ENCODE measurements at places on chromosomes 1 and 21.

DNA sequence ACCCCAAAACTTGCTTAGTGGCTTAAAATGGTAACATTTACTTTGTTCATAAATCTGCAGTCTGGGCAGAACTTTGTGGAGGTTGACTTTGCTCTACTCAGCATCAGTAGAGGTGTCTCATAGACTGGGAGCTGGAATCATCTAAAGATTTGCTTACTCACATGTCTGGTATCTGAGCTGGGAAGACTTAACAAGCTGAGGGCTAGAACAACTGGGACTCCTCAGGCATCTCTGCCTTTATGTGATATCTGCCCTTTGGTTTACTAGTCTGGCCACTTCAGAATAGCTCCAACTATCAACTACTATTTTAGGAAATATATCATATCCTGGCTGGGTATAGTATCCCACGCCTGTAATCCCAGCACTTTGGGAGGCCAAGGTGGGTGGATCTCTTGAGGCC, 82.5 kb downstream of the C4BPA start:
- DNase-seq, result no peak

- DNase-seq, result no peak
These were observed 4.0 kb downstream of the USP24 start for GRCh38 chr1:55210990-55211801.

DNA sequence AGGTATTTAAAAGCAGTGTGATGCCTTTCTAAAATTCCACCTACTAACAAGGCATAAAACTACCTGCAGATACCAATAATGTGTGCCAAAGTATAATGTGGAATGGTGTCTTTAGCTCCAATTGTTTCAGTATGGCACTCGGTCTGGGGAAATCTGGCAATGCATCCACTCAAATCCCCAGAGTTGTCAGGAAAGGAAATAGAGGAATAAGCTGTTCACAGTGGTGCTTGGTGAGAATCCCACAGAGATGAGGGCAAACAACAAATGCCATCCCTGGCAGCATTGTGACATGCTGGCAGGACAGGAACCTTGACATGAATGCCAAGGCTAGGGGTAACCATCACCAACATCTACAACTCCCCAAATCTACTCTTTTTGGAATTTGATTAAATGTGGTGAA, 240.7 kb downstream of the BARHL2 start:
- DNase-seq, result no peak

DNA sequence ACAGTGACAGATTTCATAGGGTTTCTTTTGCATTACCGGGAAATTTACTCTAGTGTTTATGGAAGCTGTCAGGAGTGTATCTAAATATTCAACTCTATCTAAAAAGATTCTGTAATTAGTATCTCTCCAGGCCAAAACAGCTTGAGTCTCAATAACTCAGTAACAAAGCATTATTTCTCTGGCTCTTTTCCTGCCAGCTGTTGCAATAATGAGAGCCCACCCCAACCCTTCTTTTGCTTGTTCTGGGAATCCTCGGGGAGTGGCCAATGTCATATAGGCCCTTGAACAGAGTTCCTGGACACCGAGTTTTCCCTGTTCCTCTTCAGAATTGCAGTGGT, 120.1 kb upstream of the SGIP1 start:
- DNase-seq, result no peak

DNA sequence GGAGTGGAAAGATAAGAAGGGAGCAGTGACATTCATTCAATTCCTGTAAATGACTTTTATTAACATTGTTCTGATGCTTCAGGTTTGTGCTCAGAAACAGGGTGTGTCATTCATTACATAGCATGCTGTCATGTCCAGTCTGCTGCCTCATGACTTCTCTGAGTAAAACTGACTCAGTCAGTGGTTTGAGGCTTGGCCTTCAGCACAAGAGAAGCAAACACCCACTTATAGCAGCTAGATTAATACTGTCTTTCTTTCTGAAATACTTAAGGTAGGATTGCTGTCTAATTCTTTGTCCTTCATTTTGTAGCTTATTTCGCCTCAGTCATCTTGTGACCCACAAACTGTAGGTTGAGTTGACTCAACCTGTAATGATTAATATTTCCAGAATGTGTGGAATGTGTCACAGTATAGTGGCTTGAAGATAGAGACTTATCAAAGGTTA, 32.9 kb downstream of the RASAL2 start:
- no peak for DNase-seq

DNA sequence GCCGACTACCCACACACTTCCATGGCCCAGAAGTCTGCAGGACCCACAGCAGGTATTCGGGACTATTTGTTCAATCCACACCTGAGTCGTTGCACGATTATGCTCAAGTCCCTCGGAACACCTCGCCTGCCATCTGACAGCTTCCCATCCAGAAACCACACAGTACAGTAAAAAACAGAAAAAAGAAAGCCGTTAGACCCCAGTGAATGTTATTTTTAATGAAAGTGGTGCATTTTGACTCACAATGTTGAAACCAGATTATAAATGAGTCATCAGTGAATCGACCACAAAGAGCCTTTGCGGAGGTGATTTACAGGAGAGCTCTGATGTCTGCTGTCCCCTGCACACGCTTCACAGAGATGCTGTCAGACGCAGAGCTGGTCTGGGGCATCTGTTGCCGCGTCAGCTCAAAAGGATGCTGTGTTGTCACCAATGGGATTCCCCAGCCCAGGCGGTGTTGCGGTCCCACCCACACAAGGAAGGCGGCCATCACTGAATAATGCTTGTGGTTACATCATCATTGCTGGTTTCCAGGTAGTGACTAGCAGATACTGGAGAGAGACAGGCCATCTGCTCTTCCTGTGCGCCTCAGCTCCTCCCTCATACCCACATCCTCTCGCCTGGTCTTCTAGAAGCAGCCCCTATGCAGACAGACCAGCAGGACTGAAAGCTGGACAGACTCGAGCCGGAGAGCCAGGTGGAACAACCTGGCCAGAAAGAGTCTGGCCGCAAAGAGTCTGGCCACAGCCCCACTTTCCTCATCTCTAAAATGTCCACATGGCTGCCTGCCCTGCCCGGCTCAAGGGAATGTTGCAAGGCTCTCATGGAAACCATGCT, 116.8 kb downstream of the TOMM20 start:
- no peak for DNase-seq

GRCh38 chr1:162629077-162629627, 3.1 kb upstream of the DDR2 start:
- DNase-seq, result no peak

- no peak for DNase-seq
These were observed 276.1 kb downstream of the RPS6KC1 start for GRCh38 chr1:213327017-213327667.

- DNase-seq, result no peak
These were observed 70.6 kb upstream of the KIAA1614 start for GRCh38 chr1:180842052-180842451.

- no peak for DNase-seq
These were observed 405.0 kb downstream of the MATN1 start for GRCh38 chr1:30318413-30318812.

DNA sequence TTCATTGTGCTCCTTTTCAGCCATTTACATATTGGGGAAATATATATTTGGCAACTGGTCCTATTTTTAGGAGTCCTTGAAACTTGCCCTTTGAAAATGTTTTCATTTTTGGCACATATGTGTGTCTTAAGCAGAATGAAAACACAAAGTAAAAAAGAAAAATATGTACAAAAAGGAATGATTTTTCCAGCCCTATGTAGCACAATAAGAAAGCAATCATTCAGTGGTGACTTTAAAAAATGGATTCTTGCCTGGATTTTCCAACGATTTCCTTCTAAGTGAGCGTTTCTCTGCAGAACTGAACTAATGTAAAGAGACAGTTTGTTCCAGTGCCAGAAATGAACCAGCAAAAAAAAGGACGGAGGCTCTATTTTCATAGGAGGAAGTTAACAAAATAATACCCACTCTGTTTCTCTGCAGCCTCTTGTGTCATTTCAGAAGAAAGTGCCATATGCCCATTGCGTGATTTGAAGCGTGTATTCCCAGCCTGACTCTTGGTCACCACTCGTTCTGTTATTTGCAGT, 340.1 kb downstream of the SETD4 start:
- DNase-seq, result no peak

DNA sequence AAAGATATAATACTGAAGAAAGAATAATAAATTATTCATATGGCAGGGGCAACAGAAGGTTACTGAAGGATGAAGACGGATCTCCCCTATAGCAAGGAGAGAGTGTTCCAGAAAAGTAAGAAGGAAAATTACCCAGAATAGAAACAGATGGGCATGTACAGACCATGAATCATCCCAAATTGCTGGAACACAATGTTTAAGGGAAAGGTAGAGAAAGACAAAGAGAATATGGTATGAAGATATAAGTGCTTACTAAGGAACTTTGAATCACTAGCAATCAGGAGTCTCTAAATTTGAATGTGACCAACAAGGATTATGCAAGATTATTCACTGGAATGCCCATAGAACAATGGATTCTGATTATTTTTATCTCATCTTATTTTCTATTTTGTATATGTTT, 375.4 kb downstream of the COL11A1 start:
- DNase-seq, result no peak

DNA sequence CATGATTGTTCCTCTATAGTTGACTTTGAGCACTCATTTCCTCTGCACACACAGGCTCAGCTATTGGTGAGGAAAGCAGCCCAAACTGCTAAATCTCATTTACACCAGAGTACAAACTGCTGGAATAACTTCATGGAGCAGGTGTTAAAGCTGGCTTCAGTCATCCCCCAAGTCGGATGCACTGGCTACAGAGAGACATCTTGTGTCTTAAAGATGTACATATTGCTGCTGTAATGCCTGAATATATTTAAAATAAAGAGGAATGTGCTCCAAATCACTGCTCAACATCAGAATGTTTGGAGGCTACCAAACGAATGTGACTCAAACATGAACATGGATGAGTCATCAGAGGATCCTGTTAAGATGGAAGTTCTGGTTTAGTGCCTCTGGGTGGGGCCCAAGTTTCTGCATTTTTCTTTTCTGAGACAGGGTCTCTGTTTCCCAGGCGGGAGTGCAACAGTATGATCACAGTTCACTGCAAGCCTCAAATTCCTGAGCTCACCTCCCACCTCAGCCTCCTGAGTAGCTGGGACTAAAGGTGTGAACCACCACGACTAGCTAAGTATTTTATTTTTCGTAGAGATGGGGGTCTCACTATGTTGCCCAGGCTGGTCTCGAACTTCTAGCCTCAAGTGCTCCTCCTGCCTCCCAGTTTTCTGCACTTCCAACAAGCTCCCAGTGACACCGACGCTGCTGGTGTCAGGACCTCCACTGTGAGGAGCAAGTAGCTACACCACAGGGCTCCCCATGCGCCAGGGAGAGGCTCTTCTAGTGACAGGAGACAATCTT, 79.0 kb upstream of the KRTAP19-8 start:
- DNase-seq, result no peak

- no peak for DNase-seq
These were observed 93.2 kb upstream of the KCTD3 start for GRCh38 chr1:215473943-215474342.
